Fibroblast of the aortic adventitia (primary cell): ENCODE measurements at places on chromosomes 13 and 19. TPM values are rescaled to one million over a fixed set of nuclear protein-coding genes. Genes with fewer than 3 reads are reported as not detected.

IQCN gene
- total RNA-seq = 1.5 and 4.4 TPM in 2 replicates

DNA sequence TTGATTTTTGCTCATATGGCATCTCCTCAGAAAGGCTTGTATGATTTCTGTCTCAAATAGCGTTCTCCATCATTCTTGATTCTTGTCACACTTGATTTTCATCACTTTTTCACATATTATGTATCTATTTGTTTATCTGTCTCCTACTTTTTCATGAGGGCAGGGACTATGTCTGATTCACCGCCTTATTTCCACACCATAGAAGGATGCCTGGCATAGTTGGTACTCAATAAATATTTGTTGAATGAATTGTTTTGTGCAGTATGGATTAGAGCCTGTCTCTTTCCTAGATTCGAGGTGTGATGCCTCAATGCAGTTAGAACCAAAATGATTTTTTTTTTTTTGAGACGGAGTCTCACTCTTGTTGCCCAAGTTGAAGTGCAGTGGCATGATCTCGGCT is 12.1 kb downstream of the SAE1 start:
- no peak for DNase-seq

DNA sequence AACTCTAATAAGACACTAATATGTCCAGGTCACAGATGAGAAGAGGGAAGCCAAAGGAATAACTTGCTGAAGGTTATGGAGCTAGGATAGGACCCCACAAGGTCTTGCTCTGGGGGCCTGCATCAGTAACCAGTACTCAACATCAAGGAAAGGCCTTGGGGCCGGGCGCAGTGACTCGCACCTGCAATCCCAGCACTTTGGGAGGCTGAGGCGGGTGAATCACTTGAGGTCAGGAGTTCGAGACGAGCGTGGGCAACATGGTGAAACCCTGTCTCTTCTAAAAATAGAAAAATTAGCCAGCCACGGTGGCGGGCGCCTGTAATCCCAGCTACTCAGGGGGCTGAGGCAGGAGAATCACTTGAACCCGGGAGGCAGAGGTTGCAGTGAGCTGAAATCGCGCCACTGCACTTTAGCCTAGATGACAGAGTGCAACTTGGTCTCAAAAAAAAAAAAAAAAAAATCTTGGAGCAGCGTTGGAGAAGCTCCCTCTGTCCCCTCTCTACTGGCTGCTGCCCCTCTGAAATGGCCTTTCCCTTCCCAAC is 1.8 kb downstream of the LONP1 start:
- DNase-seq = peak; percentile 45

GPC6 gene
- total RNA-seq = 76.9 and 92.6 TPM in 2 replicates

ZNF793 gene
- total RNA-seq = 0.27 and 2.9 TPM in 2 replicates

GRCh38 chr13:51937320-51938290 is 73.6 kb downstream of the ATP7B start:
- DNase-seq = no peak

GRCh38 chr13:111129465-111130115 is 14.5 kb downstream of the ARHGEF7 start:
- DNase-seq = no peak

MEIOSIN gene
- total RNA-seq = not detected in 2 replicates

GRCh38 chr19:37813340-37813739 is 34.0 kb upstream of the ZNF573 start:
- DNase-seq = no peak

- DNase-seq = peak; percentile 31
Observed at GRCh38 chr19:13986348-13986904, 19.7 kb downstream of the RFX1 start.

CEACAM20 gene
- not detected in 2 replicates for total RNA-seq

- DNase-seq = peak; percentile 23
Observed at GRCh38 chr13:104024416-104025170, 958.4 kb upstream of the SLC10A2 start.

NCAN gene
- not detected in 2 replicates for total RNA-seq

- peak; percentile 23 for DNase-seq
Observed at GRCh38 chr13:41315443-41316047, 4.5 kb downstream of the NAA16 start.

GRCh38 chr13:52892925-52893324 is 44.5 kb upstream of the PCDH8 start:
- DNase-seq = no peak

DNA sequence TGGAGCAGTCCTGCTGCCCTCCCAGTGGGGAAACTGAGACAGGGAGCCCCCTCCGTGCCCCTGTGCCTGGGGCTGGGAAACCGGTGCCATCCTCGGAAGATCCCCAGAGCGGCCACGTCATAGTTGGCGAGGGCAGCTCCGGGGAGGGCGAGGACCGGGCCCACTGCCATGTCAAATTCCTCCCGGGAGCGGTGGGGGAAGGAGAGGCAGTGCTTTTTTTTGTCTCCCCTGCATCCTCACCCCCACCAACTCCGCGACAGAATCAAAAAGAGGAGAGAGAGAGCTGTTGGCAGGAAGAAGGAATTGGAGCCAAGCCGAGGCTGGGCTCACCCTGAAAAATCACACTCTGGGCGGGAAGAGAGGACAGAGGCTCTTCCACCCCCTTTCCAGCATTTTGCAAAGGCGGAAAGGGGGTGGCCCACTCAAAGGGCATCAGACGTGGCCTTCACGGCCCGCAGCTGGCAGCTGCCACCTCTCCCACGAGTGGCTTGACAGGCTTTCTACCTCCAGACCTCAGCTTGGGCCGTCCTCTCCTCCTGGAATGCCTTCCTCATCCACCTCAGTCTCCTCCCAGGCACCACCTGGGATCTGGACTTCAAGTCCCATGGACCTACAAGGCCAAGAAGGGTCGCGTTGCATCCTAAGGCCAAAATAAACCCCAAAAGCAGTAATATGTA is 19.6 kb upstream of the NFIC start:
- DNase-seq = peak; percentile 86

ZNF709 gene
- total RNA-seq = 1.4 and 3.8 TPM in 2 replicates

DNA sequence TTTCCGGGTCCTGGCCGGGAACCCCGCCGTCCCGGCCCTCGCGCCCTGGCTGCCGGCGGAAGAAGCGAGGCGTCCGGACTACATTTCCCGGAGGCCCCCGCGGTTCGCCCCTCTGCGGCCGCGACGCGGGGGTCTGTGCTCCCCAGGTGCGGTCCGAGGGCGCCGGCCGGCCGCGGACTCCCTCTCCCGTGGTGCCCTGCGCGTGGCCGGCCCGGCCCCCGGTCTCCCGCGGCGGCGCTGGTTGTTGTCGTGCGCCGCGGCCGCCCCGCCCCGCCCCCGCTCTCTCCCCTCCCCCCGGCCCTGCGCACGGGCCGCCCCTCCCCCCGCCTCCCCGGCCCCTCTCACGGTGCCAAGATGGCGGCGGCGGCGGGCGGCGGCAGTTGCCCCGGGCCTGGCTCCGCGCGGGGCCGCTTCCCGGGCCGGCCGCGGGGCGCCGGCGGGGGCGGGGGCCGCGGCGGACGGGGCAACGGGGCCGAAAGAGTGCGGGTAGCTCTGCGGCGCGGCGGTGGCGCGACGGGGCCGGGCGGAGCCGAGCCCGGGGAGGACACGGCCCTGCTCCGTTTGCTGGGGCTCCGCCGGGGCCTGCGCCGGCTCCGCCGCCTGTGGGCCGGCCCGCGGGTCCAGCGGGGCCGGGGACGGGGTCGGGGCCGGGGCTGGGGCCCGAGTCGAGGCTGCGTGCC is at the start of gene KMT2B:
Gene KMT2B (plus strand): TSS at position 339 of the 680 bp plus-strand sequence. CDS start 16 bp downstream, at position 355.
- no peak for DNase-seq

GRCh38 chr13:46235286-46235685 is 23.6 kb downstream of the LRRC63 start:
- DNase-seq = no peak

GRCh38 chr19:20923077-20923871 is at the start of gene ZNF85:
Gene ZNF85, plus strand, starts transcription at chr19:20923251. Its CDS starts 150 bp downstream, at chr19:20923401.
- peak; percentile 89 for DNase-seq

GRCh38 chr19:30084390-30084819 is 142.4 kb downstream of the URI1 start:
- DNase-seq = no peak
